ENCODE measurements at places on chromosomes 11 and 22.

DNA sequence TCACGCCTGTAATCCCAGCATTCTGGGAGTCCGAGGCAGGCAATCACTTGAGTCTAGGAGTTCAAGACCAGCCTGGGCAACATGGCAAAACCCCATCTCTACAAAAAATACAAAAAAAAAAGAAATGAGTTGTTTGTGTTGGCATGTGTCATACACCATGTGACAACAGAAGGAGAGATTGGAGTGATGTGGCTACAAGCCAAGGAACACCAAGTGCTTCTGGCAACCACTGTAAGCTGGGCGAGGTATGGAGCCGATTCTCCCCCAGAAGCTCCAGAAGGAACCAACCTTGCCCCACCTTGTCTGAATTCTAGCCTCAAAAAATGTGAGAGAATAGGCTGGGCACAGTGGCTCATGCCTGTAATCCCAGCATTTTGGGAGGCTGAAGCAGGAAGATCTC is 39.1 kb upstream of the SLC35C1 start:
- no peak for DNase-seq

GRCh38 chr11:43784866-43785265 is 95.8 kb upstream of the ALKBH3 start:
- no peak for DNase-seq

GRCh38 chr11:130449996-130450769 is 1.7 kb downstream of the ADAMTS15 start:
- DNase-seq = no peak

DNA sequence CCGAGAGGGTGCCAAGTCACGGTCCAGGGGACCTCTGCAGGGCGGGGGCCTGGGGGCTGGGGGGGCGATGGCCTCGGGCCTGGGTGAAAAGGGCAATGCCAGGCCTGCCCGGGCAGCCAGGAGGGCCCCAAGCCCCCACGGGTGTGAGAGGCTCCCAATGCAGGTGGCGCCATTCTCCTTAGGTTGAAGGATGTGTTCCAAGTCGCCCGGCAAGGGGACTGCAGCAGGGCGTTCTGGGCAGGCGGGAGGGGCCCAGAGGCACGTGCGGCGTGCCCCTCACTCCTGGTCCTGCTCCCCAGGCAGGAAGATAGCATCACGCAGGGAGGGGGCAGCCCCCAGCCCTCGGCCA is 730 bp upstream of the TNNI2 start:
- DNase-seq = no peak

DNA sequence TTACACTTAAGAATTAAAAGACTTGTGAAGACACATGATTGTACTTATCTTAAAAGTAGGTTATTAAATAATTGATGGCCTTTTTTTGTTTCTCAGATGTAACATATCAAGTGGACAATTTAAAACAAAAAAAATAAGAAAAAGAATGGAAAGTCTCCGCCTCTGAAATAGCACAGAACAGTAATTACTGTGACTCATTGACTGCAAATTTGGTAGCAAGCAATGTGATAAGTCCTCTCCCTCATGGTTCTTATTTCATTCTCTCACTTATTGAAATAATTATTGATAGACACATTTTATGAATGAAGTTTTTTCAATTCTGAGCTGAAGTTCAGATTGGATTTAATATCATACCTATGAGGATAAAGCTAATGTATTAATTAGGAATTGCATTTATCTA is 717.9 kb upstream of the LUZP2 start:
- no peak for DNase-seq

DNA sequence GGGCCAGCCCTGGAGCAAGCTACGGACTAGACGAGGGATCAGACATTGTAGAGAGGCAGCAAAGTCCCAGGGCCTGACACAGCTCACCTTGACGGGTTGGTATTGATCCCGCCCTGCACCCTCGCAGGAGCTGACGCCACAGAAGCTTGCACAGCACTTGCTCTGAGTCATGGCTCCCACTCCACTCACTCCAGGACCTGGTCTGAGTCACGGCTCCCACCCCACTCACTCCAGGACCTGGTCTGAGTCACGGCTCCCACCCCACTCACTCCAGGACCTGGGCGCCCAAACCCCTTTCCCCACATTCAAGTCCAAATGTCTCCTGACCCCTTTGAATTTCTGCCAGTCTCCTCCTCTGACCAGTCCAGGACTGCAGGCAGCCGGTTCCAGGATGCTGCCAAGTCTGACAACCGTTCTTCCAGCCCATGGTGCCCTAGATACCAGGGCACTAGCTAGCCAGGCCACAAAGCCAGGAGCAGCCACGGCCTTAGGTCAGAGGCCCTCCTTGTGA is 6.0 kb upstream of the PNPLA5 start:
- DNase-seq = peak; percentile 12

DNA sequence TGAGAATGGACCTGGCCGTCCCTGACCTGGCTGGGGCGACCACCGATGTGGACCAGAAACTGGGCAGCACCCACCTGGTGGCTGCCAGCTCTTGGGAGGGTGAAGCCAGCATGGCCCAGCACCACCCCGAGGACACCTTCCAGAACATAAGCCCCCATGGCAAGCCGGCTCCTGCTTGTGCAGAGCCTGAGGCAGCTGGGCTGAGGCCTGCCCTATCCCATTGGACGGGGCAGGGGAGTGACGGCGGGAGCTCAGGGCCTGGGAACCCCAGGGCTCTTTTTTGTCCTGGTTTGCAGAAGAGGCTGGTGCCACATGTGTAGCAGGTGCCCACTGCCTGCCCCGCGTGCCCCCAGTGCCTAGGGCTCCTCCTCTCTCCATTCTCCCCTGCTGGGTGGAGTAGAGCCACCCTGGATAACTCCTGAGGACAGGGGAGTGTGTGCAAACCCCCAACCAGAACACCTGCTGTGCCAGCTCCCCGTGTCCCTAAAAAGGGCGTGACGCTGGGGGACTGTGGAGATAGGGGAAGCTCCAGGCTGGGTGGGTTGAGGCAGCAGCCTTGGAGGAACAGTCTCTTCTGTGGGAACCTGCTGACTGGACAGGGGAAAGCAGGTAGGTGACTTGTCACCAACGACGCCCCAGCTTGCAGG is 11.9 kb downstream of the DUSP8 start:
- DNase-seq = no peak

DNA sequence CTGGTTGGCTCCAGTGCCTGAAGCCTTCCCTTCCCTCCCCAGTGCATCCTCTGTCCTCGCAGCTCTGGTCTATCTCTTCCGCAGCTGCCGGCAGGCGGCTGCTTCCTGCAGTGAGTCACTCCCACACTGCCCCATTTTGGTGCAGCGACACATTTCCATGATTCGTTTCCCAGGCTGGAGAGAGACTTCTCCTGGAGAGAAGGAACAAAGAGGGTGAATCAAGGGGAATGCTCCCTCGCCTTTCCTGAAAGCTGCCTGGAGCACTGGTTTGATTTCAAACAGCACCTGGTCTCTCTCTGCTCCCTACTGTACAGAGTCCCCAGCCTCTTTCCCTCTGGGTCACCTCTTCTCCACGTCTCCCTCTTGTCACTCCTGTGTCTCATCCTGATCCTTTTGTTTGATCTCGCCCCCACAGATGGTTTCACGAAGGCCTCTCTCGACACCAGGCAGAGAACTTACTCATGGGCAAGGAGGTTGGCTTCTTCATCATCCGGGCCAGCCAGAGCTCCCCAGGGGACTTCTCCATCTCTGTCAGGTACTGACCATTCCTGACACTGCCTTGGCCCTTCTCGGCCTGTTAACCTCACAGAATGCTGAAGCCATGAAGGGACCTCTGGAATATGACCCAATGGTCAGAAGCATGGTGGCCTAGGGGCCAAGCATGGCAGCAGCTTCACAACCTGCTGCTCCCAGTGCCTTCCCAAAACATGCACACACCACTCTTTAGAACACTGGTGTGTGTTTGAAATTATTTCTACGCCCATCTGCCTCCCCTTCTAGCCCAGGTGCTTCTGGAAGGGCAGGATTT is at the start of gene TMA7B:
TSS of gene TMA7B (plus strand) at position 758 of the 808 bp plus-strand sequence. CDS start 3,978 bp downstream, outside the sequence.
- DNase-seq = peak; percentile 34

DNA sequence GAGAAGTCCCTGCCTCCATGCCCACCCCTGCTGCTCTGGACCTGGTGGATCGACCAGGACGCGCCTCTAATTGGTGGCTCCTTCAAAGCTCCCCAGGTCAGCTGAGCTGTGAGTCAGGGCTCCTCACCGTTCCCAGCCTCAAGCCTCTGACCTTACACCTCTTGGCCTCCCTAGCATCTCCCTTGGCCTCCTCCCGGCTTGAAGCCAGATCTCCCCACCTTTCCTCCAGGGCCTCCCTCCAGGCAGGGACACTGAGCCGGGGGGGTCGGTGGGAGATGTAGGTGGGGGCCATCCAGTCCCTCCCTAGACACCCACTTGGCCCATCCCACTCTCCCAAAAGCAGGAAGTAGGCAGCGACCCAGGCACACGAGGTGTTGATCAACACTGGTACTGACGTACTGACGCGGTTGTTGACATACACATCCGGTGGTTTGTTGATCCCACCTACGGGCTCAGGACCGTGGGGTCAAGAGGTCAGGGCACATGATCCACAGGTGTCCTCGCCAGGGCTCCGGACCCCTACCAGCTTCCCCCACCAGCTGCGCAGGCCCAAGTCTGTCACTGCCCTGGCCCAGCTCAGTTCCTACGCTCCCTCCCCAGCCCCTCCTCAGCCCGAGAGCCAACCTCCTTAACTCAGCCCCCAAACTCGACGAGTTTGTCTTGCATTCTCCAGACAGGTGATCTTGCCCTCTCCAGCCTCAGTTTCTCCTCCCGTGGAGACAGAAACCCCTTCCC is 802 bp downstream of the ATG2A start:
- DNase-seq = peak; percentile 39

DNA sequence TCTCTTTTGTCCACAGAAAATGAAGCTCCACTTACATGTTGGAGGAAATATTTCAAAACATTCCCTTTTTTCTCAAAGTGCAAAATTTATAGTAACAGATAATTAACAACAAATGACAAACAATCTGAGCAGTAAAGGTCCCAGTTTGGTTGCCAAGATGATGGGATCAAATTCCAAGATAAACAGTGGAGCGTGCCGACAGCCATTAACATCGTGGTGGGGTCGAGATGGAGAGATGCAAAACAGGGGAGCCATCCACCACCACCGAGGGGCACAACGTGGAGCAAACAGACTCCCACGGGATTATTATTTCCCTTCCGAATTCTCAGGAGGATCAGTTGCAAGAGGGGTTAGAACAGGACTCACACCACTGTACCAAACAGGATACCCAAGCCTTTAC is 17.2 kb downstream of the MPPED2 start:
- DNase-seq = no peak

GRCh38 chr11:86447763-86448480 is 73.2 kb downstream of the CCDC81 start:
- no peak for DNase-seq

GRCh38 chr11:46001448-46001914 is 79.0 kb downstream of the LARGE2 start:
- no peak for DNase-seq

DNA sequence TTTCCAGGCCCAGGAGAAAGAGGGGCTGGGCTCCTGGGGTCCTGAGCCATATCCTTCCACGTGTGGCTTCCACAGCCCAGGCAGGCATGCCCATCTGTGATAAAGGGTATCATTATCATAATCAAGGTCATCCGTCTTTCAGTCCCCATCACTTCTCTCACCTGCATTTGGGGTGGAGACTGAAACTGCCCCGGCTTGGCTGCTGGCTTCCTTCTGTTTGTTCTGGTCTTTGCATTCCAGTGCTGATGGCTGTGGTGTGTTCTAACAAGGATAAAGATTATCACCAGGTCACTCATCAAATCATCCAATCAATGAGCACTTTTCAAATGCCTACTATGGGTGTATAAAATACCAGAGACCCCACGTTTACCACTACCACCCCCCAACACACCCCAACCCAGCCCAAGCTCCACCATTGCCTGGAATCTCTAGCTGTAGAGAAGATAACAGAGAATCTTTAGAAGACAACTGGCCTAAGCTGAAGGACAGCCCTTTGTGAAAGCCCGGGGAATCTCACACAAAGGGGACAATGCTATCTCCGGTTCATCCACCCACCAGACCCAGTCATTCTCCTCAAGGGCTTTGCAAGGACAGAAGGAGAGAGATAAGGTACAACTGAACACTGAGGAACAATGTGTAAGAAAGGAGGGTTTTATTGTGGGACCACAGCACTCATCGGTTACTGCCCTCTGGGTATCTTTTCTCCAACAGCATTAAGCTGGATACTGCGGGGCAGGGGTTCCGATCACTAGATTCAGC is 54.9 kb downstream of the AHNAK start:
- no peak for DNase-seq

GRCh38 chr22:26671317-26672059 is 14.1 kb downstream of the MIAT start:
- peak; percentile 74 for DNase-seq

- DNase-seq = no peak
Observed at GRCh38 chr11:103959279-103959942, 77.0 kb upstream of the DDI1 start.

- no peak for DNase-seq
Observed at GRCh38 chr11:31651822-31652221, 142.3 kb downstream of the ELP4 start.

- DNase-seq = no peak
Observed at GRCh38 chr22:20455709-20456063, 18.1 kb upstream of the SCARF2 start.

- DNase-seq = no peak
Observed at GRCh38 chr22:41146573-41146972, 54.2 kb downstream of the EP300 start.

GRCh38 chr22:22847241-22847640 is 40.4 kb upstream of the IGLL5 start:
- DNase-seq = no peak

- DNase-seq = no peak
Observed at GRCh38 chr11:11171854-11172253, 181.2 kb downstream of the CSNK2A3 start.

- no peak for DNase-seq
Observed at GRCh38 chr11:66842501-66842895, 743 bp upstream of the RCE1 start.

GRCh38 chr22:50058906-50059880 is 1.1 kb upstream of the TTLL8 start:
- DNase-seq = no peak

- no peak for DNase-seq
Observed at GRCh38 chr11:26285608-26286007, 46.3 kb upstream of the ANO3 start.

GRCh38 chr11:83158357-83158786 is 1.4 kb downstream of the PCF11 start:
- no peak for DNase-seq

- no peak for DNase-seq
Observed at GRCh38 chr11:75523811-75524664, 1.7 kb downstream of the GDPD5 start.

- DNase-seq = no peak
Observed at GRCh38 chr11:131609337-131609736, 238.9 kb downstream of the NTM start.
